ENCODE measurements at places on chromosomes 16 and 17. TPM values are rescaled to one million over a fixed set of nuclear protein-coding genes. Genes with fewer than 3 reads are reported as not detected.

The MYH8 gene
- not detected for total RNA-seq

The TEDC2 gene
- 24.0 TPM for total RNA-seq

The MT2A gene
- total RNA-seq, result 126 TPM

The STH gene
- not detected for total RNA-seq

The TBC1D3L gene
- total RNA-seq, result 4.5 TPM

The TRIM72 gene
- total RNA-seq, result not detected

The CACNG1 gene
- not detected for total RNA-seq

The BCAR1 gene
- 0.74 TPM for total RNA-seq

The RABEP1 gene
- total RNA-seq, result 61.1 TPM

The CLDN9 gene
- not detected for total RNA-seq

The TMEM100 gene
- total RNA-seq, result not detected

The ITGAD gene
- not detected for total RNA-seq

The MYH13 gene
- not detected for total RNA-seq

The KRT222 gene
- total RNA-seq, result not detected
